ENCODE measurements at places on chromosomes 4 and X.

DNA sequence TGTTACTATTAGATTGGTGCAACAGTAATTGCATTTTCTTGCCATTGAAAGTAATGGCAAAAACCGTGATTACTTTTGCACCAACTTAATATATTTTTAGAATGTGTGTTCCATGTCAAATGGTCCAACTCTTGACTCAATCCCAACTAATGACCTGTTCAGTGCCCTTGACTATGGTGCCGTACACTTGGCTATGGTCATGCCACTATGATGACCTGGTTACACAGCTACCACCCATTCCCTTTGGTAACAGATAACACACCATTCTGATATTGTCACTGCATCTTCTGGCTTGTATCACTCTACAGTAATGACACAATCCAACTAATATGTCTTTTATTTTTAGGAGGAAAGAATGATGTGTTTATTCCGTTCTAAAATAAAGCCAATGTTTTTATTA lies 469.4 kb downstream of the DMD start:
- no peak for DNase-seq

DNA sequence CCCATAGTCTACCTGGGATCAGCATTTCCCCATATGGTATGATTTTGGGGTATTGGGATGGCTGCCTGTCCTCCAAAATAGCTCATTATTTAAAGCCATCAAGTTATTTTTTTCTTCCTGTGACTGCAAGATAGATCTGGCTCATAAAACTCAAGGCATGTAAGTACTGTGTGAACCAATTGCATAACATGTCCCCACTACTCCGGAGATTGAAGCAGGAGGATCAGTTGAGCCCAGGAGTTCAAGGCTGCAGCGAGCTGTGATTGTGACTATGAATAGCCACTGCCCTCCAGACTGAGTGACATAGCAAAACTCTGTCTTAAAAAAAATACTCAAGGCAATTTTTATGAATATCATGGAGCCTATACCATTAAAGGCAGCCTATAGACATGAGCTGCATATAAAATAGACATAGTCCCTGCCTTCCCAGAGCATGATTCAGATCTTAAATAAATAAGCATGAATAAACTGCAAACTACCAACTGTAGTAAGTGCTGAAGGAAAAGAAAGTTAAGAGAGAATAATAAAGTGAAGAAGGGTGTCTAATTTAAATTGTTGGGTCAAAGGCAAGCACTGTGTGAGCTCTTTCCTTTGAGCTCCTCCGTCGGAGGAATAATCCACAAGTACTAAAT lies 16.9 kb upstream of the MMAA start:
- no peak for DNase-seq

DNA sequence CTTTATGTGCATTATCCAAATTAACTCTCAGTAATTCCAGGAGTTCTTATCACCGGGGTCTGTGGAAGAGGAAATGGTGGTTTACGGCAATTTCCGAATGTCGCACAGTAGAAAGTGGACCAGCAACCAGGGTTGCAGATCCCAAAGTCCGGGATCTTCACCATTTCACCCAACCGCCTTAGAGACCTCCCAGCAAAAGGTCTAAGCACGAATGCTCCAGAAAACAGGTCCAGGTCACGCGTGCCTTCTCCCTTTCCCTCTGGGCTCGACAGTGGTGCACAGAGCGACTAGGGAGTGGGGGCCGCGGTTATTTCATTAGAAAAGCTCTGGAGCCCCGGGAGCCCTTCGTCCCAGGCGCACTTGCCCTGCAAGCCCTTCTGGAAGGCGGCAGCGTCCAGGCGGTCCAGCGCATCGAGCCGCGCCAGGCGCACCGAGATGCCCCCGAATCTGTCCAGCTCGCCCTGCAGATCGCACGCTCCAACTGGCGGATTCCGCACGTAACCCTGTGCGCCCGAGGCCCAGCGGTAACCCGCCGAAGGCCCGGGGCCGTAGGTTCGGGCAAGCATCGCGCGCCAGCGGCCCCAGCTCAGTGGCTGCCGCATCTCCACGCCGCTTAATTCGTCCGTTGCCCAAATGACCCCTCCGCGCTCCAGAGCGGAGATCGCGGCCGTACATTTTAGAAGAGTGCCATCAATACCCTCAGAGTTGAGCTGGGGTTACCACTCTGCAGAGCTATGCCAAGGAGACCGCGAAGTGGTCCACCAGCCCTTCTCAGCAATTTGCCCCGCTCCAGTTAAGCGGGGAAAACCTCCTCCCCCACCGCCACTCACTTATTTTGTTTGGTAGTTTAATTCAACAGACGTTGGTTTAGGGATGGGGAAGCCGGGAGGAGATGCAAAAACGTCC lies at the start of gene NUDT6:
NUDT6 (minus strand) TSS at position 627 of the 906 bp plus-strand sequence; CDS start at position 602, 25 bp downstream.
- peak; percentile 76 for DNase-seq

- no peak for DNase-seq
Measured at GRCh38 chr4:155696226-155696625, 29.6 kb downstream of the GUCY1A1 start.

DNA sequence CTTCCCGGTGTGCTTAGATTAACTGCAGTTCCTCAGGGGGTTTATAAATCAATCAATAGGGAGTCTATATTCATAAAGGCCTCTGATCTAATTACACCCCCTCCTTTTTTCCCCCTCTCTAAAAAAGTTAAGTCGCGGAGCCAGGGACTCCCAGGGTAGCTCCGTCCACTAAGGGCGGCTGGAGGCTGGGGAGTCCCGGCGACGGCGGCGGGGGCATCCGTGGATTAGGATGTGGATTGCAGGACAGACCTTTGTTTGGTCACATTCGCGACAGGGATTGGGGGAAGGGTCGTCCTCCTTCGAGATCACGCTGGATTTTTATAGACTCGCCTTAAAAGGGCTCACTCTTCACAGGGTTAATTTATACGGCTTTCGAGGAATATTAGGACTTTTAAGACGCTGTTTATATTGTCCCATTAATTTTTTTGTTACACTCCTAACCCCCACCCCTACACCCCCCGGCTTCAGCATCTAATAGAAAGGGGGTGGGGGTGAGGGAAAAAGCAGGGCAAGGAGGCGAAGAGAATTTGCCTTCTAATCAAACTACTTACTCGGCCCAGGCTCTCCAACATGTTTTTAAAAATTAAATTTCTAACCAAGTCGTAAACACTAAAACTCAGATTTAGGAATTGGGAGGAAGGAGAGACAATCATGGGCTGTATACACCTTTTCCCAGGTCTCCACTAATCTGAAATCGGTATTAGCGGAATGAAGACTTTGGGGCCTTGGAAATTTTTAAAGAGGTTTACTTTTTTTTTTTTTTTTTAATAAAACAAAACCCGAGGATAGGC lies 8.5 kb downstream of the PITX2 start:
- DNase-seq, result no peak

- DNase-seq, result no peak
Measured at GRCh38 chr4:7733201-7733600, 206.5 kb downstream of the AFAP1 start.

DNA sequence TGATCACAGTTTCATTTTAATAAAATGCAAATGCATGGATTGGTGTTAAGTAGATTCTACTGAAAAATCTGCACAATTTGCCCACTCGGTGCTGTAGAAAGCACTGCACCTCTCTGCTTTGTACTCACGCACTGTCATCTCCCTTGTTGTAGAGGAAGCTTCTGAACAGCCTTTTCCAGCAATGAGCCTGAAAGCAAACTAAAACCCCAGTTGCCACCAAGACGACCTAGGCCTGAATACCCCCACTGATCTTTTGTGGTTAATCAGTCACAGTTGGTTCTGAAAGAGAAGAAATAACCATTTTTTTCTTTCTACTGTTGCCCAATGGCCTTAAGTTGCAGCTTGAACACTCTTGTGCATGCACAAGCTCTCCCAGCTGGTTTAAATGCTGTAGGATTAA lies 229.8 kb downstream of the NLGN4X start:
- DNase-seq, result no peak

- no peak for DNase-seq
Measured at GRCh38 chr4:38775326-38775725, 7.5 kb downstream of the TLR10 start.

DNA sequence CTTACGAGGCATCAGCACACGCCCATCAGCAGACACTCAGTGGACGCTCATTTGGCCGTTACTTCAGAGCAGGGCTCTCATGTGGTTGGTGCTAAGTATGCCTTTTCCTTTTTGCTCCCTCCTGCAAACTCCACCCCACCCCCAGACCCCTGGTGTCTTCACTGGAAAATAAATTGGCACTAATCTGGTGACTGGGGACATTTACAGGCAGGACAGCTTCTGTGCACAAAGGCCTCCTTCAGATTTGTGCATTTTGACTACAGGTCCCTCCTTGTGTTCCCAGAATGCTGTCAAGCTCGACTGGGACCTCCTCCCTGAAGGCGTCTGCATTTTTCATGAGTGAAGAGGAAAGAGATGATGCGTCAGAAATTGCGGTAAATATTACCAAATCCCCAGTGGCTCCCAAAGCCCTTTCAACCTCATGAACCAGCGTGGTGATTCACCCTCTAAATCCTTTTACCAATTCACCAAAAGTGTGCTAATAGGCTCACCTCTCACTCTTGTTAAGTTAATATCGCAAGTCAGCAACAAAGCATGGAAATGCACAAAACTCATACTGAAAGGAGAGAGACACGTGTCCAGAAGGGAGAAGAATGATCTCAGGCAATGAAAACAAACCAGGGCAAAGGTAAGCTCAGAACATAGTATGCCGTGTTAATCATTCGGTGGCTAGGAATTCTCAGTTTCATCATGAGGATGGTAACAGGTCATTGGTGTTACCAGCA lies 119.0 kb downstream of the NKX6-1 start:
- no peak for DNase-seq

DNA sequence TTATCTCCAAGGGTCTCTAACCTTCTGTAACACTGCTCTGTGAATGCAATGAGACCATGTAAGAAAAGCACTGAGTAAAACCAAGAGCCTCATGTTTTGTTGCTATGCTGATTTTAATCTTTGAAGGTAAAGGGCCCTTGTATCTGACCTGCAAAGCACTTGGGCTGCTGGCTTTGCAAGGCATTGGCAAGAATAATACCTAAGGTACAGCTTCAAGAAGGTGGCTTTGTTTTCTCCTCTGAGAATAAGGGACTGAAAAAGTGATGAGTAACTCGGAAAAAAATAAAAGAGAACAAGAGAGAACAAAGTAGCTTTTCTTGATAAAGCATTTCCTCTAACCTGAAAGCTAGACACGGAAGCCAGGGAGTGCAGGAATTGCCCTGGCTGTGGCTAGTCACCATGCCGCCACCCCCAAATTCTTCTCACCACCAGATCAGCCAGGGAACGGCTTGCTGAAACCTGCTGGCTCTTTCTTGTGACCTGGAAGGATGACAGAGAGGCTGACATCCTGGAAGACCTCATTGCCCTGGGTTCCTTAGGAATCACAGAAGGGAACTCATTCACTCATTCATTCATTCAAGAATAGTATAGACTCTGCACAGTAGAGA lies 41.8 kb upstream of the HS3ST1 start:
- DNase-seq, result peak; percentile 68

- peak; percentile 44 for DNase-seq
Measured at GRCh38 chr4:185634066-185634652, 98.9 kb upstream of the PDLIM3 start.

GRCh38 chrX:129108936-129109335 lies 414.4 kb downstream of the SMARCA1 start:
- DNase-seq, result no peak

- no peak for DNase-seq
Measured at GRCh38 chr4:168759321-168759720, 250.7 kb downstream of the CBR4 start.

DNA sequence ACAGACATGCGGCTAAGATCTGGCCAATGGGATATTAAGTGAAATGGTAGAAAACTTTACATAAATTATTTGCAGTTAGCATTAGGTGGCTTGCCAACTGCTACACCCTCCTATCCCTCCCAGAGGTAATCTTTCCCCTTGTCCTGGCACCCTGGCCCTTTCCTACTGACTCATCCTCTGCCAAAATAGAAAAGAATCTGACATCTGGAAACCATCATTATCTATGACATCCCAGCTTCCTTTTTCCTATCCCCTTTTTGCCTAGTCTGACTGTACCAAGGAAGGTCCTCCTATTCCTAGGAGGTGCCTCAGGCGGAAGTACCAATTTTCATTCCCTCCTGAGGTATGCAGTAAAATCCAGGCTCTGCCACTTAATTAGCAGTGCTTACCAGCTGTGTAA lies 163.6 kb upstream of the KLF3 start:
- no peak for DNase-seq

DNA sequence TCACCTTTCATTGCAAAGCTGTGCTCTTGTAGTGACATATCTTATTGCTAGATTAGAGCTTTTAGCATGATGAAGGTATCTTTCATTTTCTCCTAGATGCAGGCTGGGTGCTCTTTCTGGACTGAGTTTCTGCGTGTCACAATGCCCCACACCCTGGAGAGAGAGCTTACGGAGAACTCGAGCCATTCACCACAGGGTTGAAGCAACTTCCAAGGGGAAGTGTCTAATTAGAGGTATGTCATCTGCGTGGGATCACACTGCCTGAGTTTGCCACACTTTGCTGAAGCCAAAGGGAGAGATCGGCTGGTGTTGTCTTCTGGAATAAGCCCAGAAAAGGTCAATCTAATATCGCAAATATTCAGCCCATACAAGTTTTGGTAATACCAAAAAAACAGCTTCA lies 179.3 kb upstream of the MBNL3 start:
- DNase-seq, result no peak

- no peak for DNase-seq
Measured at GRCh38 chrX:30283456-30284200, 25.6 kb downstream of the NR0B1 start.

DNA sequence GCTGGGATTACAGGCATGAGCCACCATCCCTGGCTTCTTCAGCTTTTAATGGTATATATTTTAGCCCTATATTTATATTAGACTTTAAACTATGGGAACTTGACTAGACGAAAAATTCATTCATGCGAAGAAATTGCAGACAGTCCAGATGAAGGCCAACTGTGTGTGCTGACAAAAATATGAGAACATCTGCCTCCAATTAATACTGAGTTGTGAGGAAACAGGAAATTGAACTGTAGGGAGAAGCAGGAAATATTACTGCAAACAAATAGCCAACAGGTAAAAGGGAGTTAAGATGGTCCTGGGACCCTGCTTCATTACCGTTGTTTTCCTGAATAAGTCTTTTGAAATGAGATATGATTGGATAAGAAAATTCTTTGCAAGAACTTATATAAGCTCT lies 26.3 kb downstream of the MGARP start:
- DNase-seq, result no peak

GRCh38 chr4:130808492-130808891 lies 1712.5 kb downstream of the C4orf33 start:
- peak; percentile 5 for DNase-seq

GRCh38 chrX:125651426-125651825 lies 331.8 kb downstream of the TEX13C start:
- DNase-seq, result no peak

DNA sequence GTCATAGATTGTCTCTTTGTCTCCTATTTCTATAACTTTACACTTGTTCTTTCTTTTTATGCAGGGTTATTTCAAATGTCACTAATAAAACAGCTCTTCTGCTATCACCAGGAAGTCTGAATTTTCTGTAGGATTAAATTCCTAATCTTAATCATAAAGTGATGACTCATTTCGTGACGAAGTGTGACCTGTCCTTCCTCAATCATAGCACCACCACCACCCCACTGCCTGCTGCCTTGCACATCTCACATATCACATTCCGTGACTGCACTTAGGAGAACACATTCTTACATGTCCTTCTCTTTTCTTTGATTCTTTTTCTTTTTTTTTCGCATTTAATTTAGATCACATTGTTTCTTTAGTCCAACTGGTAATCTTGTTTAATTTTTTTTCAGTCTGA lies 57.7 kb upstream of the UGT2B7 start:
- DNase-seq, result no peak

GRCh38 chr4:142378179-142378578 lies 467.9 kb downstream of the INPP4B start:
- DNase-seq, result no peak

GRCh38 chrX:107355533-107355932 lies 93.9 kb upstream of the FRMPD3 start:
- no peak for DNase-seq
